ENCODE measurements at places on chromosomes 12 and 14.

DNA sequence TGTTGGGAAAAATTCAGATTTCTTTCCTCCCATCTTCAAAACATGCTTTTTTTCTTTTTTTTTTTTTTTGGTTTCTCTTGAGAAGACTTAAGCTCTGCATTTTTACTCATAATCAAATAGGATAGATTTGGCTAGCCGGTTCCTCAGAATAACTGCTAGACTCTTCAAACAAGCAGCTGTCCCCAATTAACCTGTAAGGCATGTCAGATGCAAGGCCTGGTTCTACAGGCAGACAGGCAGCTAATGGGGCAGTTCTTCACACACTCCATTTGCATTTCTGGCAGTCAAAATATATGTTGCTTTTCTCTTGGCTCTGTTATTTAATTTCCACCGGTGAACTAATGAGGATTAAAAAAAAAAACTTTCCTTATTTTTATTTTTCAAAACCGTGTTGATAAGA lies 228.0 kb upstream of the ATP2B1 start:
- DNase-seq = no peak

- DNase-seq = no peak
These were observed 507 bp downstream of the AQP5 start for GRCh38 chr12:49961993-49962764.

DNA sequence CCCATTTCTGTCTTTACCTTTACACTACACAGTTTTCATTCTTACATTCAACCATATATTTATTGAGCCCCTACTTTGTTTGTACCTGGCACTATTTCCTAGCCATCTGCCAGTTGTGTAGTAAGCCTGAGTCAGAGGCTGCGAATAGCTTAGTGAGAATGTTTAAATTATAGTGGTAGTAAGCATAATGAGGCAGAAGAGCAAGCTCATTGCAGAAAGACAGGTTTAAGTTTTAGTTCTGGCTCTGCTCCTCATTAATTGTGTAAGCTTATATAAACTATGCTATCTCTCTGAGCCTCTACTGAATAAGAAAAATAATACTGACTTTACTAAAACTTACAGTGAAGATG lies 123.5 kb downstream of the NAV3 start:
- DNase-seq = no peak

DNA sequence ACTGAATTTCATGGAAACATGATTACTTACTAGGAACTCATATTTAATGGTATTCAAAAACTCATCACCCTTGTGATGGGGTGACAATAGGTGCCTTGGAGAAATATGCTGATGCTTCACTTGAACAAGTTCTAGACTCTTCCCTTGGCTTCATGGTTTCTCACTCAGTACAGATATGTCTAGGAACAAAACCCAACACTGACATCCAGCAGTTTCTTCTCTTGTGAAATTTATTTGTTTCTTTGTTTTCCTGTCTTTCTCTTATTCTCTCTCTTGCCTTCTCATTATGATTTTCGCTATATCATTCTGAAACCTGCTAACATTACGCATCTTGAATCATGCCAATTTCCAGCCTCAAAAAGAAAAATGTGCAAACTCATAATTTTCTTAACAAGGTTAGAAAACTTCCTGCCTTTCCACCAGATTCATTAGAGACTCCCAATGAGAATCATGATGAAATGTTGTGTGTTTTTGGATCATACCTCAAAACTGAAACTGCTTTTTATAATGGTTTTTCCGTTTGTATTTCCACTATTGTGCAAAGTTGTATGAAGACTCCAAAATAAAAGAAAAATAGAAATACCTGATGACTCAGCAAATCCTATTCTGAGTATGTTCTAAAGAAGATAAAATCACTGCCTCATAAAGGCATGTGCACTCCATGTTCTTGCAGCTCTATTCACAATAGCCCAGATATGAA lies 1021.5 kb downstream of the TMEM121 start:
- no peak for DNase-seq

DNA sequence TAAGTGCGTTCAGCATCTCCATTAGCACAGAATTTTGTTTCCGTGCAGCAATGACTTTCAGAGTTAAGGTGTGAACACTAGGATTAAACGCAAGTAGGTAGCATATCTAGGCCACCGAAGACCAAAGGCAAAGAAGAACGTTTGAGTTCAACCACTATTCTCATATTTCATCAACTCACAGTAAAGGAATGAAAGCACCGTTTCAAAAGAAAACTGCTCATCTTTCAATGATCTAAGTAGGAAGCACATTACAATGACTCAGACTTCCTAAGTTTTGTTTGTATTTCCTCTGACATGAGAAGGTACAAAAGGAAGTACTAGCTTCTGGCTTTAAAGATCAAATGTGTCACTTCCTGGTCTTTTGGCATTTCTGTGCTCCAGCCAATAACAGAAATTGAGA lies 57.6 kb downstream of the ACADS start:
- no peak for DNase-seq

DNA sequence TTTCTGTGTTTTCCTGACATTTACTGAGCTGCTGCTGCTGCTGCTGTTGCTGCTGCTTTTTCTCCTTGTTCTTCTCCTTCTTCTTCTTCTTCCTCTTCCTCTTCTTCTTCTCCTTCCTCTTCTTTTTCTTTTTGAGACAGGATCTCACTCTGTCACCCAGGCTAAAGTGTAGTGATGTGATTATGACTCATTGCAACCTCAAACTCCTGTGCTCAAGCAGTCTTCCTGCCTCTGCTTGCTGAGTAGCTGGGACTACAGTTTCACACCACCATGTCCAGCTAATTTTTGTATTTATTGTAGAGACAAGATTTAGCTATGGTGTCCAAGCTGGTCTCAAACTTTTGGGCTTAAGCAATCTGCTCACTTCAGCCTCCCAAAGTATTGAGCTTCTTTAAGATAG lies 95.8 kb downstream of the TMTC3 start:
- no peak for DNase-seq

- no peak for DNase-seq
These were observed 37.0 kb upstream of the PNMA1 start for GRCh38 chr14:73751157-73751691.

- no peak for DNase-seq
These were observed 12.9 kb downstream of the LRIG3 start for GRCh38 chr12:58907391-58907790.

GRCh38 chr12:68487721-68488309 lies 122.9 kb upstream of the RAP1B start:
- no peak for DNase-seq

DNA sequence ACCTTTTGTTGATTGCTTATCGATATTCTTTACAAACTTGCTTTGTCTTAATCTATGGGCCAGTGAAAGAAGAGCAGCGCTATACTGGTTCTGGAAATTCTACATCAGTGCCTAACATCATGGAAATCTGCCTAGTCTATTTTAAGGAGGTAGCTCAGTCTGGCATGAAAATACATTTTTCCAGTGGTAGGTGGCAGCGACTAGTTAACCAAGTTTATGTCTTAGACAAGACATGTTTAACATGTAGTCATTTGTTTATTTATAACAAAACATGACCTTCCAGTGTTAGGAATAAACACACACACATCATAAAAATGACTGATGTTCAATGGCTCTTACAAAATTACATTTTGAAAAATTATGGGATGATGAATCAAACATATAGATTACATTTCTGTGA lies 336.0 kb upstream of the SOX5 start:
- no peak for DNase-seq

DNA sequence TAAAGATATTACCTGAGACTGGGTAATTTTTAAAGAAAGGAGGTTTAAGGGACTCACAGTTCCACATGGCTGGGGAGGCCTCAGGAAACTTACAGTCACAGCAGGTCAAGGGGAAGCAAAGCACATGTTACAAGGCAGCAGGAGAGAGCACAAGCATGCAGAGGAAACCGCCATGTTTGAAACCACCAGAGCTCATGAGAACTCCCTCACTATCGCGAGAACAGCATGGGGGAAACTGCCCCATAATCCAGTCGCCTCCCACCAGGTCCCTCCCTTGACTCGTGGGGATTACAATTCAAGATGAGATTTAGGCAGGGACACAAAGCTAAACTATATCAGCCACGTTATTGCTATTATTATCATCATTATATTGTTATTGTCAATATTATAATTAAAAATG lies 138.7 kb downstream of the RIMBP2 start:
- no peak for DNase-seq

- no peak for DNase-seq
These were observed 54.9 kb upstream of the PPP2R5C start for GRCh38 chr14:101706509-101707067.

DNA sequence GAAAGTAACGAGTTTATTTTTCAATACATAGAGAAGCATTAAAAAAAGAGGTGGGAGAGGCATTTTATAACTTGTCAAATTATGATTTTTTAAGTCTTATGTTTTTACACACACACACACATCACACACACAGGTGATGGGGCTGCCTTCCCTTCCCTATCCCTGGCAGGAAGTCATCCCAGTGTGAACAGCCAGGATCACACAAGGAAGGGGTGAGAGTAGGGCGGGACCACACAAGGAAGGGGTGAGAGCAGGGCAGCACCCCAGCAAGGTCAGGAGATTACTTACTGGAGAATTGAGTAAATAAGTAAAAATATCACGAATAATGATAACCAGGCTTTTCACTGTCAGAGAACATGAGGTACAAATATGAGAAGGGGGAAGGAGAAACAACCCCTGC lies 372.6 kb downstream of the SEC23A start:
- DNase-seq = no peak

- no peak for DNase-seq
These were observed 87.7 kb upstream of the PWP1 start for GRCh38 chr12:107597695-107598410.

GRCh38 chr12:52798671-52799504 lies 3.0 kb upstream of the KRT3 start:
- no peak for DNase-seq

- DNase-seq = no peak
These were observed 6.7 kb downstream of the GLTP start for GRCh38 chr12:109873653-109874052.

GRCh38 chr12:28603239-28603638 lies 413.0 kb downstream of the CCDC91 start:
- DNase-seq = no peak

Measured in stimulated activated CD8-positive, alpha-beta memory T cell treated with anti-CD3 and anti-CD28 coated beads, Interleukin-2, amount 100 ng/mL, for 1 hour (primary cell).